ENCODE measurements at places on chromosomes 13 and 19.

- no peak for DNase-seq
Measured at GRCh38 chr13:20227288-20227687, 4.8 kb downstream of the GJB6 start.

- DNase-seq: no peak
Measured at GRCh38 chr13:56713656-56714055, 427.1 kb upstream of the PRR20A start.

GRCh38 chr19:33022472-33023116 lies 42.1 kb downstream of the RHPN2 start:
- no peak for DNase-seq

GRCh38 chr19:48346191-48346590 lies 17.5 kb downstream of the TMEM143 start:
- no peak for DNase-seq

GRCh38 chr19:46911456-46911855 lies 50.7 kb downstream of the ARHGAP35 start:
- no peak for DNase-seq

- no peak for DNase-seq
Measured at GRCh38 chr19:16365300-16365996, 40.8 kb downstream of the KLF2 start.

- no peak for DNase-seq
Measured at GRCh38 chr13:106246242-106246641, 289.2 kb downstream of the EFNB2 start.

GRCh38 chr19:13086341-13086740 lies 16.3 kb downstream of the LYL1 start:
- DNase-seq: no peak

DNA sequence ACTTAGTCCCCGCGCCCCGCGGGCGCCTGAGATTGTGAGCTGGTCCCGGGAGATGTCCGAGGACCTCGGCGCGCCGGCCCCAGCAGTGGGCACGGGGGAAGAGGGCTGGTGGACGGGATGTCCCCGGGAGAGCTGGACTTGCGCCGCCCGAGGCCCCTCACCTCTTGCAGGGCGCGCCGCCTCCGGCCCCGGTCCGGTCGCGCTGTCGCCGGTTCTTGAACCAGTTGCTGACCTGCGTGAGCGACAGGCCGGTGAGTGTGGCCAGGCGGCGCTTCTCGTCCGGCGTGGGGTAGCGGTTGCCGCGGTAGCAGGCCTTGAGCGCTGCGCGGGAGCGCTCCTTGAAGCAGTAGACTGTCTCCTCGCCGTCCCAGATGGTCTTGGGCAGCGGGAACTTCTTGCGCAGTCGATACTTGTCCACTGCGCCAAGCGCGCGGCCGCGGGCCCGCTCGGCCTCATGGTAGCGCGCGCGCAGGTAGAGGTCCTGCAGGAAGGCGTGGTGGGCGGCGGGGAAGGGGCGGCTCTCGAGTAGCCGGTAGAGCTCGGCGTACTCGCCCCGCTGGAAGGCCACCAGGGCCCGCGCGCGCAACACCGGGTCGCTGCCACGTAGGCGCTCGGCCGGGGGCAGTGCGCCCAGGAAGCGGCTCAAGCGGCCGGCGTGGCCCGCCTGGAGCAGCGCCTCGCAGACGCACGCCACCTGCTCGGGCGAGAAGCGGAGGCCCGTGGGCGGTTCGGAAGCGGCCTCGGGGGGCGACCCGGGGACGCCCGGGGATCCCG lies 984 bp downstream of the SIX5 start:
- no peak for DNase-seq

- no peak for DNase-seq
Measured at GRCh38 chr19:47573071-47574026, at the start of gene ZNF541. Gene ZNF541 (minus strand): TSS chr19:47573148. CDS start chr19:47555856, 17,292 bp downstream.

GRCh38 chr19:38044267-38045111 lies 137.5 kb downstream of the SIPA1L3 start:
- DNase-seq: no peak

- DNase-seq: no peak
Measured at GRCh38 chr13:24264976-24265375, 44.4 kb upstream of the C1QTNF9 start.

DNA sequence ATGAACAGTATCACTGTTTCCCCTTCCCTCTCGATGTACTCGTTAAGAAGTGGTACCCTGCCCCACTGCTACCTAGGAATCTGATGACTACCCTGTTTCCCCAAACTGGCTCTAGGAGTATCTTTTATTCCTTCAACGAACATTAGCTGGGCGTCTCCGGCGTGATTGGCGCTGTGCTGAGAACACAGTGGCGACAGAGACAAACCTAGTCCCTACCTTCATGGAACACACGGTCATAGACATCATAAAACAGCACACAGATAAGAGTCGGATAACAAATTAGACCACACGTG lies 730 bp downstream of the SYMPK start:
- DNase-seq: no peak

- DNase-seq: no peak
Measured at GRCh38 chr19:42198676-42199439, 18.6 kb downstream of the DEDD2 start.

DNA sequence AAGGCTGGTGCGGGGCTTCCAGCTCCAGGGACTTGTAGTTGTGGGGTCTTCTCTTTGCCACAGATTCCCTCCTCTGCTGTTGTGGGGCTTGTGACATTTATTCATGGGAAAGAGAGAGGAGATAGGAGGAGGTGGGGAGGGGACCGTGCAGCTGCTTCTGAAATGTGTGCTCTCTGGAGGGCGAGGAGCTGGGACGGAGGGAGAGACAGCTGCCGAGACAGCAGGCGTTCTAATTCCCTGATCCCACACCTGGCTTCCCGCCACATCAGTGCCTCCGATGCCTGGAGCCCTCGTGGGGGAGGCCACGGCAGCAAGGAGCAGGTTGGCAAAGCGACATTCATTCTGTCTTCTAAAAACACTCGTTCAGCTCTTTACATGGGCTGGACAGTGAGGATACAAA lies 164.4 kb downstream of the USP12 start:
- no peak for DNase-seq

DNA sequence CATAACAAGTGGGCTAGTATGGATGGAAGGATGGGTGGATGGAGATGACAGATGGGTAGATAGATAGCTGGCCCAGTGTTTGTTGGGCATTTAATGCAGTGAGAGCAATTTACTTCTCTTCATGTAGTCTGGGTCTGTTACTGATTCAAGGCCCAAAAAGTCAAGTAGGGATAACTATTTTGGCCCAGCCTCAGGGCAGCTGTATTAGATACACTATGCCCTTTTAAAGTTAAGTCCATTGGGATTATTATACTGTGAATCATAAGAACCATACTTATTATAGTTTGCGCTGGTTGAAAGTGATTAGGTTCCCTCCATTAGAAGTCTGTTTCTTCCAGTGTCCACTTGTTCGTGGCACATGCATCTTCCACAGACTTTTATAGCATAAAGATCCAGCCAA lies 4.7 kb downstream of the ITGBL1 start:
- no peak for DNase-seq

DNA sequence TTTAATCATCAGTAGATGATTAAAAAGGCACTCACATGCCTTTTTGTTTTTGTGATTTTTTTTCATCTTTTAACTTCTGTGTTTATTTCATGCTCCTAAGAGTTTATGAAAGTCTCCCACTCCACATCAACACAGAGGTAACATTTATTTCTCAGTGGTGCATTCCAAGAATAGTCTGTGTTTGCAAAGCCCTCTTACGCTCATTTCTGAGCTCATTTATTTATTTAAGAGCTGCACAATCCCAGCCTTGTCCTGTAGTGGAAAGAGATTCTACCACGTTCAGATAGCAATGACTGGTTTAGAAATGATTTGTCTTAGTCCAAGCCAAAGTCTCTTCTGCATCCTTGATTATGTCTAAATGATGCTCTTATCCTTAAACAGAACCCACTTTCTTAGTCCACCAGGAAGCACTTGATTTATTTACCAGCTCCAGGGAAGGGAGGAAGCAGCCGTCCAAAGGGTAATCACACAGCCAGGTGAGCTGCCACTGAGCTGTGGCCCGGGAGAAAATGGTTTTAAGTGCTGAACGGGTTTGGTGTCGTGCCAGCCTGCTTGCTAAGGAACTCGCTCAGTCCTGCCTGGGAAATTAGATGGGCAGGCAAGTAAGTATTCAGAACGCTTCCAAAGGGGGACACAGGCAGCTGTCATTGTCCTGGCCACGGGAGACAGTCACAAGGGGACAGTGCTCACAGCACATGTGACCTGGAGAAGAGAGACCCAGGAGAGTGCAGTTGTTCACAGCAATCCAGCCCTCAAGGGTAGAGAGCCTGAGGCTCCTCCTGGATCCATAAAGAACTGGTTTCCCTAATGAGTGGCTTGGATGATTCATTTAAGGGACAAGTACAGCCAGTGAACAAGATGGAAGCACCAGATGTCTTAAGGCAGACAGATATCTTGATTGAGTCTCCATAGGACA lies 131.8 kb upstream of the WASF3 start:
- DNase-seq: no peak

- DNase-seq: no peak
Measured at GRCh38 chr13:104382951-104383350, 1316.7 kb upstream of the SLC10A2 start.

- peak; percentile 46 for DNase-seq
Measured at GRCh38 chr19:49403404-49404187, 15.5 kb downstream of the KASH5 start.

DNA sequence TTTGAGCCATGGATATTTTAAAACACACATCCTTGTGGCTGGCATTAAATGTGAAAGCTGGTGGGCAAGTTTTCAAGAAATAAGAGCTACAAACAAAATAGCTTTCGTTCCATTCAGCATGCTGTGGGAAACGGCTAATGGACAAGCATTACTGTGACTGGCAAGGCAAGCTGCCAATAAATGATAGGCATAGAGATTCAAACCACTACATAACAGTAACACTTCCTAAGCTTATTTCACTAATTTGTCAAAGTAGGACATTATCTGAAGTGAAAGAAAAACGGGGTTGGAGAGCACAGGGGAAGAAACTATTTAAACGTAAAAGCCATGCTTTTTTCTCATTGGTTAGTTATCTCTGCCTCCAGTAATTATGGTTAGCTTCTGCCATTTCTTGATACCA lies 26.0 kb downstream of the OBI1 start:
- no peak for DNase-seq

All from HFF-Myc (cell line).